Stimulated activated CD4-positive, alpha-beta T cell treated with anti-CD3 and anti-CD28 coated beads, Interleukin-1b, Interleukin-23, amount 100 ng/mL, for 4 hours (primary cell): ENCODE measurements at places on chromosomes 5 and 9.

DNA sequence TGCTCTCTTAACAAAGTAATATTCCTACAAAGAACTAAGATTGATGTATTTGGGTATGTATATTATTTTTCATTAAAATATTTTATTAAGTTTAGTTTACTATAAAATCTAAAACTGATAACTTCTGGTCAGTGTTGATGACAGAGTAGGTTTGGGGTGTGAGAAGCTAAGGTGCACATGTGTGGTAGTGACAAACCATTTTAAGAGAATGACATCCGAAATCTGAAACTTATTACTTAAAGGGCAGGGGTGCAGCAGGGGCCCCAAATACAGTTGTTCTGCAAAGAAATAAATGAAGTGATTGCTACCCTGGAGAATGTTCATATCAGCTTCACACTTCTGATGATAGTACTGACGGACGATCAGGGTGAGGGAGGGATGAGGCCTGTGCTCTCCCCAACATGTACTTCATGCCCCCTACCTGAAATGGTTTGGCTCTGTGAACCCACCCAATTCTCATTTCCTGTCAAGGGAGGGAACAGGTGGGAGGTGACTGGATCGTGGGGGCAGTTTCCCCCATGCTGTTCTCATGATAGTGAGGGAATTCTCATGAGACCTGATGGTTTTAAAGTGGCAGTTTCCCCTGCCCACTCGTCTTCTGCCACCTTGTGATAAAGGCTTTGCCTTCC lies 125.3 kb upstream of the RFX3 start:
- DNase-seq, result no peak

GRCh38 chr5:89444088-89444487 lies 561.1 kb upstream of the MEF2C start:
- no peak for DNase-seq

DNA sequence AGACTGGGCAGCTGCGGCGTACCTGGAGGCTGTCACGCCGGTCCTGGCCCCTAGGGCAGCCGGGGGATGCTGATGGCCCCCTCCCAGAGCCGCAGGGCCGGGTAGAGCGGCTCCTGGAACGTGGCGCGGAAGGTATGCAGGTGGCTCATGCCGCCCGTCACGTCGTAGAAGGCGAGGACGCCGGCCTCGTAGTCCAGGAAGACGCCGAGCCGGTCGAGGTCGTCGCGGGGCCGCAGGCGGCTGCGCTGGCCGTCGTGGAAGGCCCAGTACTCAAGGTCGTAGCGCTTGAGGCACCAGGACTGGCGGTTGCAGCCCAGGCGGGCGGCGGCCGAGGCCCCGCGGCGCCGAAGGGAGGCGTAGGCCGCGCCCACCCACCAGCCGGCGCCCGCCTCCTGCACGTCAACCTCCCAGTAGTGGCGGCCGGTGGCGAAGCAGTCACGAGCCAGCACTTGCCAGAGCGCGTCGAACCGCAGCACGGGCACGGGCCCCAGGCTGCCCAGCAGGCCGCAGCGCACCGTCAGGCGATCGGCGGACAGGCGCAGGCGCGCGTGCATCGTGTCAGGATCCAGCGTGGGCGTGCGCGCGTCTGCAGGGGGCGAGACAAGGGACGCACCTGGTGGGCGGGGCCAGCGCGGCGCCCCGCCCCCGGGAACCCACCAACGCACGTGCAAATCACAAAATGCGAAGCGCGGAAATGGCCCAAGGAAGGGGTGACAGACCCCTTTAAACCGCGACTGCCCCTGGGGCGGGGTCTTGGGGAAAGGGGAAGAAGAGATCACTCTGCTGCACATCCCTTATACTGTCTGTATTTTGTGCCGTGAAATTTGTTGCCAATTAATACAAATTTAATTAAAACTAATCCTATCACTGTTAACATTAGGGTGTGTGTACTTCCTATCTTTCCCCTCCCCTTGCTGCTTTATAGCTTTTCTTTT lies 31.2 kb downstream of the NANS start:
- DNase-seq, result peak; percentile 37

- no peak for DNase-seq
Observed at GRCh38 chr5:168798065-168799023, 219.2 kb upstream of the PANK3 start.

GRCh38 chr5:148491793-148492184 lies 108.0 kb downstream of the FBXO38 start:
- no peak for DNase-seq

GRCh38 chr9:130806327-130806716 lies 28.7 kb upstream of the ABL1 start:
- DNase-seq, result no peak

GRCh38 chr5:172276214-172276613 lies 7.3 kb downstream of the UBTD2 start:
- no peak for DNase-seq

- DNase-seq, result no peak
Observed at GRCh38 chr5:67817652-67818051, 397.9 kb upstream of the PIK3R1 start.

DNA sequence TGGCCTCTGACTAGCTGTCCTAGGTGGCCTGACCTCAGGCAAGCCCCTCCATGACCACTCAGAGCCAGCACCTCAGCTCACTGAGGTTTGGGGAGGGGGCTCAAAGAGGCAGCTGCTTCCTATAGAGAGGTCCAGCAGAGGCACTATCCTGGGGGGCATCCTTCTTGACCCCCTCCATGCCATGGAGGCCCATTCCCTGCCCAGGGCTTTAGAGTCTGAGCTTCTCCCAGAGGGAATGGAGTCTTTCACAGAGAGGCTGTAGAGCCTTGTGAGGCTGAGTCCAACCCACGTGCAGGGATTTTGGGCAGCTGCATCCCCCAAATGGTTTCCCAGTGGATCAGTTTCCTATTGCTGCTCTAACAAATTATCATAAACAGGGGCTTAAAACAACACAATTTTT lies 16.9 kb downstream of the IRF1 start:
- no peak for DNase-seq

- no peak for DNase-seq
Observed at GRCh38 chr5:79122973-79123372, 11.4 kb downstream of the BHMT start.

GRCh38 chr9:93852728-93853127 lies 102.4 kb downstream of the BARX1 start:
- no peak for DNase-seq

GRCh38 chr9:130142641-130143040 lies 29.6 kb upstream of the NCS1 start:
- DNase-seq, result no peak

DNA sequence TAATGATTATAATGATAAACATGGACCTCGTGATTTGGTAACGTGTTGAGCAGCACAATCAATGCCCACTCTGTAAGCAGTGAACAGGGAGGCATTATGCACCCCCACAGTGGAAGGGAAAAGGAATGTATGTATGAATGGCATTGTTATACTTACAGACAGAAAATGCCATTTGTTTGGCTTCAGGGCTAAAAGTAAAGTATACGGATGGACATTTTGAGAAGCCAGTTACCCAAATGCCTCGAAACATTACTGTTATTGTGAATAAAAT lies 260.2 kb upstream of the PPP1R2B start:
- no peak for DNase-seq

DNA sequence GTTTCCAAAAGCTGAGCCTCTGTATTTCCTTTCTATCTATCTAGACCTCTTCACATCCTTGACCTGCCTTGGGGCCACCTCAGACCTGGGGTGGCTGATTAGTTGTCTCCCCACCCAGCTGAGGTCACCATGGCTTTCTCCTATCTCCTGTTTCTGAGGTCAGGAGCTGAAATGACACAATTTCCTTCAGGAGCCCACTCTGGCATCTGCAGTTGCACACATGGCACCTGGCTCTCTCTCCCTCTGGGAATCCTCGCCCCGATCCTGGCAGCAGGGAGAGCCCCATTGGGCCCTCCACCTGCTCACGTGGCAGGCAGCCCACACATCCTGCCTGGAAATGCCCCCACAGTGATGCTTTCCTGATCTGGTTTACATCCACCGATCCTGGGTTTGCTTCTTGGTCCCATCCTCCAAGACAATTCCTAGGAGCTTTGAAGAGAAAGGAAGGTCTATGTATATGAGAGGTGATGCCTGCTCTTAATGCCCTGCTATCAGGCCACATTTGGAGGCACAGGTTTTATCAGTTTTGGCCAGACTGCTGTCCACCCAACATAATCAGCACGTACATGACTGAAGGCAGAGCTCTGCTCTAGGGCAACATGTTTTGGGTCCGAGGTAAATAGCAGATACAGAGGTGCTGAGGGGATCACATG lies 53.7 kb downstream of the MARCHF3 start:
- no peak for DNase-seq

GRCh38 chr9:136622538-136622948 lies 40.2 kb upstream of the EGFL7 start:
- DNase-seq, result no peak

GRCh38 chr5:135813758-135814157 lies 20.7 kb upstream of the SLC25A48 start:
- no peak for DNase-seq

GRCh38 chr5:166338801-166339200 lies 1952.6 kb upstream of the WWC1 start:
- DNase-seq, result no peak
